ENCODE measurements at places on chromosomes 5 and 9.

DNA sequence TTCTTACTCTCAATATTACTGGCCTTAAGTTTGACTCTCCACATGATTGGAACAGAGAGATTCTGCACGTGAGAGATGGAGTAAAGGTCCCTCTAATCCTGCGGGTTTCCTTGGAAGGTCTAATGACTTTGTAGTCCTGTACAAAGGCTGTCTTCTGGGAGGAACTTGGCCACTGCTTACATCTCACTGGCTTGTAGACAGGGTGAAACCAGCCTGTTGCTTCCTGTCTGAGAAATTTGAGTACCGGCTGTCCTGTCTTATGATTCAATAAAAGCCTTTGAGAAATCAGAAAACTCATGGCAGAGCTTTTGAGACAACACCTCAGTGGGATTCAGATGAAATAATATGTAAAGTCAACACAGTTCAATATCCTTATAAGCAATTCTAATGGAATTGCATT lies 43.0 kb downstream of the IL31RA start:
- DNase-seq: no peak

- DNase-seq: no peak
Observed at GRCh38 chr5:143676802-143677201, 135.2 kb upstream of the HMHB1 start.

GRCh38 chr9:130629443-130630070 lies 34.8 kb upstream of the PRDM12 start:
- DNase-seq: no peak

- peak; percentile 96 for DNase-seq
Observed at GRCh38 chr9:137878146-137878941, 762 bp downstream of the CACNA1B start.

GRCh38 chr5:4544049-4544670 lies 596.0 kb upstream of the ADAMTS16 start:
- DNase-seq: peak; percentile 58

DNA sequence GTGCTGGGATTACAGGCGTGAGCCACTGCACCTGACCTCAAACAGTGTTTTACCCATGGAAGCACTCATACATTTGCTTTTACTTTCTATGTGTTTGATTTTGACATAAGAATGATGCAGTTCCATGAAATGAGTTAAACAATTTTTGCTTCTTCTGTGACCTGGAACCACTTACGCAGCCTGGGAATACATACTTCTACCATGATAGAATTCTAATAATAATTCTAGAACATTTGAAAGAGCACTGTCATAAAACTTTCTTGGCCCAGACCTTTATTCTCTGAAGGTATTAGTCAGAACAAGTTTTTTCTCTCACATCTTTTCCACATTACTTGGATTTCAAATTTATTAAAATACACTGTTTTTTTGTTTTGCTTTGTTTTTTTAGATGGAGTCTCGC lies 25.3 kb upstream of the COL5A1 start:
- DNase-seq: no peak

GRCh38 chr9:78296201-78296892 lies 578 bp upstream of the PSAT1 start:
- DNase-seq: peak; percentile 75

GRCh38 chr9:128940946-128941755 lies 6.3 kb downstream of the DOLK start:
- no peak for DNase-seq

DNA sequence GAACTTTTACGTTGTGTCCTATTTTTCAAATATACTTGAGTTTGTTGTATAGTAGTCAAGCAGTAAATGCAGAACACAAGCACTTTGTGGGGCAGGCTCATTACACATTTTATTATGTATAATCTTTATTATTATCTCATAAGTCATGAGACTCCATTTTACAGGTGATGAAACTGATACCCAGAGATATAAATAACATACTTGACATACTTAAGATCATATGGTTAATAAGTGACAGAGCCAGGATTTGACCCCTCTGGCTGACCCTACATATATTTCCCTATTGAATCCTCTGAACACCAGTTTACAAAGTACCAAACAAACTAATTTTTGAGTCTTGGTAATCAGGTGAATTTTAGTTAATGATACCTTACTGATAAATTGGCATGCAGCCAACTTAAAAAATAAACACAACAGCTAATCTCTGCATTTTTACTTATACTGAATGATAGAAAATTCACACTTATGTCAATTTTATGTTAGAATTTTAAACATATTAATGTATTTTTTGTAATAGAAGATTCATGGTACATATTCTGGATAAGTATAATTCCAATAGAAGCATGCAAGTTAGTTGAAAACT lies 305.0 kb upstream of the MEF2C start:
- DNase-seq: no peak

- DNase-seq: peak; percentile 12
Observed at GRCh38 chr5:63812693-63813092, 149.6 kb downstream of the HTR1A start.

GRCh38 chr9:20220286-20220685 lies 402.0 kb downstream of the MLLT3 start:
- DNase-seq: no peak

GRCh38 chr9:105975886-105976645 lies 281.7 kb downstream of the TMEM38B start:
- DNase-seq: no peak

- DNase-seq: no peak
Observed at GRCh38 chr5:178323961-178324360, 91.4 kb upstream of the PHYKPL start.

DNA sequence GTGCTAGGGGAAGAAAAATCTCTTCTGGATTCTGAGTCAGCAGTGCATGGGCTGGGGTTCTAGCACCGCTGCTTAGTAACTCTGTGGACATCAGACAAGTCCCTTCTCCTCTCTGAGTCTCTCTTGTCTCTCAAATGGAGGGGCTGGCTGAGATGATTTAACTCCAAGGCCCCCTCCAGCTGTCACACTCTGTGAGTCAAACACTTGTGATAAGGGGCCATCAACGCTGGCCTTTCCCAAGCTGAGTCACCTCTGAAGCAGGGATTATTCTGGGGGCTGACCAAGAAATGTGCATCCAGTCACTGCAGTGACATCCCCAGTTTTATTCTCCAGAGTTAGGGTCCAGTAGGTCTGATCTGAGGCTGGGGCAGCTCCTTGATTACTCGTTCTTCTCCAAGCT lies 110.4 kb upstream of the ZNF462 start:
- no peak for DNase-seq

DNA sequence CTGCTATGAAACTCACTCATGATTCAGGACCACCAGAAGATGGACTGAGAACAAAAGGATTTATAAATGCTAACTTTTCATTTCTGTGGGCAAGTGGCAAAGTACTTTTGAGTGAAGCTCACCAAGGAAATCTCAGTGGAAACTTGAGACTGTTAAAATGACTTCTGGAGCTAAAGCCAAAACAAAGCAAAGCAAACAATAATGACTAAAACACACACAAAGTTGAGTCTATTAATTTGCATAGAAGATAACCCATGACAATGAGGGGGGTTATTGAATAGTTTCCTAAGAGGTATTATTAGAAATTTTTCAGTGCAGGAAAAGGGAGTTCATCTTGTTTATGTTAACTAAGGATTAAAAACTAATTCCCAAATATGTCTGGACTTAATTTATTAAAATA lies 612.8 kb upstream of the FAM174A start:
- no peak for DNase-seq

DNA sequence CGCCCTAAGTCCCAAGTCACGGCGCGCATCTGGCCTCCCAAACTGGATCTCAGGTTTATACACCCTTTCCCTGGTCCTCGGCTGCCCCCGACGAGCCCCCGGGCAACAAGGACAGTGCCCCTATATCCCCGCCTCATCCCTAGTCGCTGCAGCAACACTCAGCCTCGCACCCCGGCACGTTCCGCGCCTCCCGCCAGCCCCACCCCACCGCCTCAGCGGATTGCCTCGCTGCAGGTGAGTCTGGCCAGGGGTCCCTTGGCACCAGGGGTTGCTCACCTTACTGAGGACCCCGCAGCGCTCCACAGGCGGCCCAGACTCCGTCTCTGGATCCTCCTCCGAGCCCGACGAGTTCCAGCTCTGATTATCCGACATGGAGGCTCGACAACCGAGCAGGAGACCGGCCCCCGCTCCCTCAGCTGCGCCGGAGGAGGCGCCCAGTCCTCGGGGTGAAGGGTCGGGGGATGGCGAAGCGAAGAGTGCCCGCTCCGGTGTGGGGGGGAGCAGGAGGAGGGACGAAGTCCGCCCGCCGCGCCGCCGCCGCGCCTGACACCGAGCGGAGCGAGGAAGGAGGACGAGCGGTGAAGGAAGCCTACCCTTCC lies 494 bp downstream of the CERT1 start:
- DNase-seq: peak; percentile 76

DNA sequence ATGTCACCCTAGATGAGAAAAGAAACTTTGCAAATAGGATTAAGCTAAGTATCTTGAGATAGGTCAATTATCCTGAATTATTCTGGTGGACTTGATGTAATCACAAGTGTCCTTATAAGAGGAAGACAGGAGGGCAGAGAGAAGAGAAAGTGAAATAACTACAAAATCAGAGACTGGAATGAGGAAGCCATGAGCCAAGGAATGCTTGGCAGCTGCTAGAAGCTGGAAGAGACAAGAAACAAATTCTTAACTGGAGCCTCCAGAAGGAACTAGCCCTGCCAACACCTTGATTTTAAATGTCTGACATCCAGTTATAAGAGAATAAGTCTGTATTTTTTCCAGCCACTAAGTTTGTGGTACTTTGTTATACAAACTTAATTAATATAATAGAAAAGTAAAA lies 480.0 kb downstream of the NR2F1-AS1 start:
- no peak for DNase-seq

Measured in neural progenitor cell (in vitro differentiated cells).